ENCODE measurements at places on chromosomes 7 and 10.

GRCh38 chr7:144824360-144824759 lies 11.5 kb downstream of the TPK1 start:
- DNase-seq: no peak

DNA sequence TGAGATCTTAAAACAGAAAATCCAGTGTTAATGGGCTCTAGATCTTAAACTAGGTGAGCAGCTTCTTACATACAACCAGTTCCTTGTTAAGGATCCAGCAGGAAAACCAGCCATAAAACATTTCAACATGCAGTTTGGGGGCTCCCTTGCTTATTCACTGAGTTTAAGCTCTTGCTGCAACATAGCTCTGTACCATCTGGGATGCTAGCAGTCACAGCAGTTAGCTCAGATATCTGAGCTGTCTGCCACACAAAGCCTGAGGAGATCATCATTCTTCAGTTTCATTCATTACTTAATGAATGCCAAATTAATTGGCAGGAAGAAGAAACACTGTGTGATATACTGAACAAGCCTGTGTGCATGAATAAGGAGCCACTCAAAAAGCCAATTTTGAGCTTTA lies 62.8 kb downstream of the PODXL start:
- DNase-seq: no peak

DNA sequence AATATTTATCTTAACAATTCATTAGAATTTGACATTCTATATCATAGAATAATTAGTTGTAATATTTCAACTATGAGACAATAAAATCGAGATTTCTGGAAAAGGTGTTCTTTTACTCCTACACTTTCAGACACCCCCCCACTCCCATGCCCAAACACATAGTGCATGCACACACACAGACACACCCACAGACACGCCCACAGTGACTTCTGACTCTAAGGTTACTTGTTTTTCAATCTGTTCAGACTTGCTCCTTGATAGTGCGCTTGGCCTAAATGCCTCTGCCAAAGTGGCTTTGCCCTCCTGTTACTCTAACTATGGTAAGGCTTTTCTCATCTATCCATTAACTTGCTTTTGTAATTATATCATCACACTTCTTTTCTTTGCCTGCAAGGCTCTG lies 144.0 kb upstream of the PPP1R3A start:
- no peak for DNase-seq

- DNase-seq: peak; percentile 72
Observed at GRCh38 chr10:71512312-71512711, 115.6 kb downstream of the CDH23 start.

DNA sequence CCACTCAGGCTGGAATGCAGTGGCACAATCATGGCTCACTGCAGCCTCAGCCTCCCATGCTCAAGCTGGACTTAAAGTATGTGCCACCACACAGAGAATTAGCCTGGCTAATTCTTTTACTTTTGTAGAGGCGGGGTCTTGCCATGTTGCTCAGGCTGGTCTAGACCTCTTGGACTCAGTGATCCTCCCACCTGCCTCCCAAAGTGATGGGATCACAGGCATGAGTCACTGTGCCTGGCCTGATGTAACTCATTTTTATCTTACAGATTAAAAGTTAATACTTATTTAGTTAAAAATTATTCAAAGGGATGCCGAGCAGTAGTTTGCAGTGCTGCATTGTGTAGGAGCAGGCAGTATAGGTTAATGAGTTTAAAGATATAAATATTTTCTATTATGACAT lies 12.6 kb upstream of the PLXDC2 start:
- DNase-seq: no peak

GRCh38 chr10:52801947-52802346 lies 29.4 kb upstream of the MBL2 start:
- no peak for DNase-seq

DNA sequence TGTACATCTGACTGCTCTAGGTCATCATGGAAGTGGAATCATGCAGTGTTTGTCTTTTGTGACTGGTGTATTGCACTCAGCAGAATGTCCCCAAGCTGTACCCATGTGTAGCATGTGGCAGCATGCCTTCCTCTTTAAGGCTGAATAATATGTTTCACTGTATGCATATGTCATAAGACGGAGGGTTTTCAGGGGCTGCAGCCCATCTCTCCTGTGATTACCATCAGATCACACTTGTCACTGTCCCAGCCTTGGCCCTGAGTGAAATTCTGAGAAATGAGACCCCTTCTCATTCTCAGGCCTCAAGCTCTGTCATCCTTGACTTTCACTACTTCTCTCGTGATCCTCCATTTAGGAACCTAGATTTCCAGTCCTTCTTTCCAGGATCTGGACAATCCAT lies 50.0 kb downstream of the CPXM2 start:
- DNase-seq: no peak

- DNase-seq: peak; percentile 85
Observed at GRCh38 chr10:1420661-1421362, 316.5 kb downstream of the ADARB2 start.

DNA sequence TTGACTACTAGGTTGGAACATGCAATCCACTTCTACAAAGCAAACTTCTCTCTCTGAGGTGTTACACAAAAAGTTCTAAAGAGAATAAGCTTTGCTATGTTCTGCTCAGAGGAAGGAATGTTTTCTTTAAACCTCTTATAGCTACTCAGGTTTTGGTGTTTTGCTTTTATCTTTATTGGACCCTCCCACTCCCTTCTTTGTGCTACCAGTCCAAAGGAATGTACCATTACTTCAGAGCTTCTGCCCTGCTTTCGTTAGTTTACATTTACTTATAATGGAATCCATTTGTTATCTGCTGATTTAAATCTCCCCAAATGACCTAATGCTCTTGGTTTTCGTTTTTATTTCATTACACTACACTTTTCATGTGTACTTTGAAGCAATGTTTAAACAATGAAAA lies 154.9 kb downstream of the ATE1 start:
- no peak for DNase-seq
